ENCODE measurements at places on chromosomes 7 and 10.

- DNase-seq: no peak
Measured at GRCh38 chr7:2082139-2082998, 150.4 kb downstream of the MAD1L1 start.

- DNase-seq: no peak
Measured at GRCh38 chr7:55977831-55978230, 13.4 kb downstream of the NIPSNAP2 start.

GRCh38 chr7:148804343-148805235, 79.5 kb downstream of the EZH2 start:
- DNase-seq: no peak

GRCh38 chr7:44052771-44053365, 8.4 kb downstream of the DBNL start:
- DNase-seq: no peak

GRCh38 chr7:104231054-104232046, 23.5 kb upstream of the ORC5 start:
- no peak for DNase-seq

DNA sequence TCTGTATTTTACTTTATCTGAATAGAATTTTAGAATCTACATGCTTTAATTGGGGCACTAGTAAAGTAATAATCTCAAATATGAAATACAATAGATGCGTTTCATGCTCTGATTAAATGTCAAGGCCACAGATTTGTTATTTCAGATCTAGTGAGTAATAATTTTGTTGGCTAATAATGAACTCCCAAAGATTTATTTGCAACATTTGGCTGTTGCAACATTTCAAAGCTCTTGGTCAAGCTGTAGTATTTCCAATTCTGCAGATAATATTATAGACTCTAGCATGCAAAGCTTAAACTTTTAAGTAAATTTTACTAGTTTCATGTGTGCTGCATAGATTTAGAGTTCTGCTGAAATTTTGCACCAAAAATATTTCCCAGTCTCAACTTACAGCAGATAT, 16.7 kb downstream of the LRRN3 start:
- no peak for DNase-seq

GRCh38 chr7:27149842-27150567, 2.4 kb downstream of the HOXA3 start:
- DNase-seq: no peak

Data from stimulated activated CD4-positive, alpha-beta T cell treated with anti-CD3 and anti-CD28 coated beads, Interleukin-1b, Interleukin-23, amount 100 ng/mL, for 1 hour (primary cell).